ENCODE measurements at places on chromosomes 2 and 18. TPM values are rescaled to one million over a fixed set of nuclear protein-coding genes. Genes with fewer than 3 reads are reported as not detected.

- DNase-seq: no peak
Measured at GRCh38 chr2:126975671-126976655, 77.3 kb downstream of the TEX51 start.

DNA sequence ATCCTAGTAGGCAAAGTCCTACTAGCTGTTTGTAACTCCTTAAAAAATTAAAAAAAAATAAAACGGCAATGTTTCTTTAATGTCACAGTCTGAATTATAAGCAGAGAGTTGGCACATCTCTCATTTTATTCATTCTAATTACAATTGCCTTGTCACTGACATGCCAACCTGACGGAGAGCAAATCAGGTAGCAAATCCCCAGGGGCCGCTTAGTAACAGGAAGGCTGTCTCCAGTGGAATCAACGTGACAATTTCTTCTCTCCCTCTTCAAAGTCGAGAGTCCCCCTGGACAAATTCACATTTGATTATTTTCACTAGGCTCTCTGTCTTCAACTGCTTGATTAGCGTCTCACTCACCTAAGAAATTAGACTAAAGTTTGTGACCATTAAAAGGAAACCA, 1598.9 kb upstream of the PIK3C3 start:
- DNase-seq: no peak

GRCh38 chr2:191434072-191434471, 188.9 kb downstream of the MYO1B start:
- DNase-seq: no peak

- DNase-seq: no peak
Measured at GRCh38 chr2:162926907-162927306, 88.3 kb upstream of the KCNH7 start.

The CAPN13 gene
- total RNA-seq: 0.30 TPM

- DNase-seq: no peak
Measured at GRCh38 chr2:112828251-112828691, 8.3 kb downstream of the IL1B start.

- DNase-seq: no peak
Measured at GRCh38 chr2:144151851-144152250, 368.1 kb downstream of the ZEB2 start.

- DNase-seq: no peak
Measured at GRCh38 chr18:57088883-57089282, 58.0 kb upstream of the BOD1L2 start.

GRCh38 chr2:190940454-190940853, 59.8 kb downstream of the GLS start:
- DNase-seq: no peak

DNA sequence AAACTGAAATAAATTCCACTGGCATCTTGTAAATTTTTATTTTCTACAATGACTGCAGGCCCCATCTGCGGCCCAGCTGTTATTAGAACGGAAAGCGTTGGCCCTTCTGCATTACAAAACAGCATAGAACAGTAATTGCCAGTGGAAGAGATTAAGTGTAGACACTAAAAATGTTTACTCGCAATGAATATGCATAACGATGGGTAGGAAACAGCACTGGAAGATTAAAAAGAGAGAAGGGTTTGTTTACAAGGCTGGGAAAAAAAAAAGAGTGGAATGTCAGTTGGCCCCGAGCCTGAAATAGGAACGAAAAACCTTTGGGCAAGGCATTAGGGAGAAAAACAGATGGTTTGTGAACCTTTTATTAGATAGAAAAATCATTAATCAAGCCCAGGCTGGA, 275.9 kb upstream of the TCF4 start:
- DNase-seq: peak; percentile 93

GRCh38 chr2:62465741-62466502, 40.1 kb downstream of the TMEM17 start:
- DNase-seq: peak; percentile 61

GRCh38 chr2:29065068-29065811, 9.1 kb downstream of the PCARE start:
- DNase-seq: no peak

DNA sequence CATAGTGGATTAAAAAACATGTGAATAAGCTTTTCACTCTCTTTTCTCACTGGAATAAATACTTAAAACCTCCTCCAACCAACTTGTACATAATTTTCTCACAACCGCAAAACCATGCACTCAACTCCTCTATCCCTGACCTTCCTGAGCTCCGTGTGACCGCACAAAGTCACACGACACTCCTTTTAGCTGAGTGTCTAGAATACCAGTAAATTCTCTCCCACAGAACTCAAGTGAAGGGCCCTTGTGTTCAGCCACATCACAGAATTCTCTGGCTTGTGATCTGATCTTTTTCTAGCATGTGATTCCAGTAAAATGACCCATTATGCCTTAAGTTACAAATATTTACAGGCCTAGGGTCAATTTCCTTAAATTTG, 91.2 kb upstream of the ARL4C start:
- DNase-seq: no peak

- DNase-seq: no peak
Measured at GRCh38 chr2:156065912-156066311, 266.6 kb downstream of the NR4A2 start.

The SKA1 gene
- total RNA-seq: 4.1 TPM

DNA sequence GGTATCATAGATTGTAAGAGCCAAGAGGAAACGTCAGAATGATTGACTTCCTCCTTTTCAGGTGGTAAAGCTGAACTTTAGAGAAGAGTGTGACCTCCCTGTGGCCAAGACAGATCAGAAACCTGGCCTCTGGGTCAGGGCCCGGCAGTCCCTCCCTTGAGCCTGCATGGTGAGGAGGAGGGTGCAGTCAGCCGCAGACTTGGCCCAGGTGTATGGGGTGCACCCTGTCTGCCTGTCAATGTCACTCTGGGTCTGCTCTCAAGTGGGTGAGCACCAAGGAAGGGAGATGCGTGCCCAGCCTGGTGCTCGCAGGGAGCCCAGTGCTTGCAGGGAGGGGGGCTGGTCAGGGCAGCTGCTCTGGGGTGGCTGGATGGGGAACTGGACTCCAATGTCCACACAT, 134.4 kb upstream of the SNTG2 start:
- no peak for DNase-seq

DNA sequence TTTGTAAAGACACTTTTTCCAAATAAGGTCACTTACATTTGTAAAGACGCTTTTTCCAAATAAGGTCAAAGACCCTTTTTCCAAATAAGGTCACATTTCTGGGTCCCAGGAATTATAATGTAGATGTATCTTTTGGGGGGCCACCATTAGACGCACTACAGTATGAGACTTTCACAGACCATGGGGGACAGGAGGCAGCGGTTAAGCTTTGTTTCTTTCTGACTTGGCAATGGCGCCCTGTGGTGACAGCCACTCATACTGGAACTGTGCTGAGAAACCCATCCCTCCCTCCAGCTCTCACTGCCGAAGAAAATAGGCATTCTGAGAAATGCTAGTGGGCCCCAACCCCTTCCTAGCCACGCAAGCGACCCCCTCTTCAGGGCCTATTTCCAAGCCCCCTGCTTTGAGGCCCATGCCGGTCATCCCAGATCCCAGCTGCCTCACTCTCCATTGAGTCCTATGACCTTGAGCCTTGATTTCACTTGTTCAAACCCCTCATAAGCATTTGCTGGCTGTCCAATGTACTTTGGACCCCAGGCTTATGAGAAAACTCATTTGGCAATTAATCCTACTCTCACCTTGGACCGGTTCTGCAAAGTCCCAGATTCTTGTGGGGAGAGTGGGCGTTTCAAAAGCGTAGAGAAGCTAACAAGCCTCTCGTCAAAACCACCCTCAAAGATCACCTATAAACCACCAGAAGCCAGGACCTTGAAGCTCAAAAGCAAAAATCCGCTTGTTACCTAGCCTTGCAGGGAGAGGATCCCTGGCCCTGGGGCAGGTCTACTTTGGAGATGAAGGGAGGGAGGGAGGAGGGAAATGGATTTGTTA, 11.3 kb upstream of the SPATA3 start:
- no peak for DNase-seq

The TUBB8B gene
- total RNA-seq: not detected

DNA sequence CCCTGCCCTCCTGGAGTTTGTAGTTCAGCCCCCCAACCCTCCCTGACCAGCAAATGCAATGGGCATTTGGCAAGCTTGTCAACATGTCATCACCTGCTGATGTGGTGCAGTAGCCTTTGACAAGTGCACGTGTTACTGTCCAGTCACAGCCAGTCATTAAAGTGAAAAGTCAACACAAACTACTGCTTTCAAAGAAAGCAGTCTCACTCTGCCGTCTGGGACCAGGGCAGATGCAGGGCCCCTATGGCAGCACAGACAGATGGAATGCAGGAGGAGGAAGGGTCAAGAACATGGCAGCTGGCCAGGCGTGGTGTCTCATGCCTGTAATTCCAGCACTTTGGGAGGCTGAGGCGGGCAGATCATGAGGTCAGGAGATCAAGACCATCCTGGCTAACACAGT, 222.4 kb upstream of the OSR1 start:
- DNase-seq: no peak

The CYBRD1 gene
- total RNA-seq: 184 TPM

DNA sequence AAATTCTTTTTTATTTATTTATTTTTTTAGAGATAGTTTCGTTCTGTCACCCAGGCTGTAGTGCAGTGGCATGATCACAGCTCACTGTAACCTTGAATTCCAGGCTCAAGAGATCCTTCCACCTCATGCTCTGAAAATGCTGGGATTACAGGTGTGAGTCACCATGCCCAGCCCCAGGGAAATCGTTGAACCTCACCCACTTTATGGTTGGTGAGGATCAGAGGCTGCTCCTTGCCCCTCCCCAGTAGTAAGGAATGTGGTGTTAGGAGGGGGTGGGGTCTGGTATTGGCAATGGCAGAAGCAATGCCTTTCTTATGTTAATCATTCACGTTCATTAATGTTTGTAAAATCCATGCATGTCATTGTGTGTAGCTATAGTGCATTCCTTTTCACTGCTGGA, 161.9 kb downstream of the SUCLG1 start:
- DNase-seq: no peak

The PLEKHH2 gene
- total RNA-seq: 39.3 TPM
